T follicular helper cell (primary cell): ENCODE measurements at places on chromosomes 5 and 9.

- no peak for DNase-seq
Observed at GRCh38 chr5:95779611-95780010, 42.9 kb downstream of the GLRX start.

- DNase-seq, result no peak
Observed at GRCh38 chr5:98940581-98940980, 11.8 kb upstream of the CHD1 start.

- DNase-seq, result no peak
Observed at GRCh38 chr5:109905906-109906305, 216.2 kb downstream of the MAN2A1 start.

- no peak for DNase-seq
Observed at GRCh38 chr5:149585910-149586309, 4.6 kb downstream of the ARHGEF37 start.

- no peak for DNase-seq
Observed at GRCh38 chr5:21889581-21889980, 963.6 kb downstream of the CDH12 start.

GRCh38 chr5:53191548-53192165 lies 82.1 kb upstream of the MOCS2 start:
- no peak for DNase-seq

DNA sequence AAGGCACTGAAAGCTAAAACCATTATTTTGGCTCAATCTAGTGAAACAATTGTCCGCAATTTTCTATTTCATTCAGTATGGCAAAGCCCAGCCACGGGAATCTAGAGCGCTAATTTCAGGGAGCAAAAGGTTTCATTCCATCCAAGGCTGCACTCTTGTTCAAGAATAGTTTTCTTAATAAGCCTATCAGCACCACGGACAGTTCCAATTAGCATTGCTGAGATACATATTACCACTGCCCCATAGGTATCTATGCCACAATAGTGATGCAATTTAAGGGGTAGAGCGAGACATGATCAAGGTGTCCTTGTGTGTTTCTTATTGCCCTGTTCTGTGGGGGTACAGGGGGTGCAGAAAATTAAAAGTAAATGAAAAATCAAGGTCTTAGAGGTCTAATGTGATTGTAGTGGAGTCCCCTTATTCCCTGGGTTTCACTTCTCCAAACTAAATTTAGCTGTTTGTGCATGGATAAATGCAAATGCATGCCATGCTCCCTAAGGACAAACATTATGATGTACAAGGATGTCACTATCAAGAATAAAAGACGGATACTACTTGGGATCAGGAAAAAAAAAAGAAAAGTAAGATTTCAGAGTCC lies 45.5 kb downstream of the SPOCK1 start:
- no peak for DNase-seq

DNA sequence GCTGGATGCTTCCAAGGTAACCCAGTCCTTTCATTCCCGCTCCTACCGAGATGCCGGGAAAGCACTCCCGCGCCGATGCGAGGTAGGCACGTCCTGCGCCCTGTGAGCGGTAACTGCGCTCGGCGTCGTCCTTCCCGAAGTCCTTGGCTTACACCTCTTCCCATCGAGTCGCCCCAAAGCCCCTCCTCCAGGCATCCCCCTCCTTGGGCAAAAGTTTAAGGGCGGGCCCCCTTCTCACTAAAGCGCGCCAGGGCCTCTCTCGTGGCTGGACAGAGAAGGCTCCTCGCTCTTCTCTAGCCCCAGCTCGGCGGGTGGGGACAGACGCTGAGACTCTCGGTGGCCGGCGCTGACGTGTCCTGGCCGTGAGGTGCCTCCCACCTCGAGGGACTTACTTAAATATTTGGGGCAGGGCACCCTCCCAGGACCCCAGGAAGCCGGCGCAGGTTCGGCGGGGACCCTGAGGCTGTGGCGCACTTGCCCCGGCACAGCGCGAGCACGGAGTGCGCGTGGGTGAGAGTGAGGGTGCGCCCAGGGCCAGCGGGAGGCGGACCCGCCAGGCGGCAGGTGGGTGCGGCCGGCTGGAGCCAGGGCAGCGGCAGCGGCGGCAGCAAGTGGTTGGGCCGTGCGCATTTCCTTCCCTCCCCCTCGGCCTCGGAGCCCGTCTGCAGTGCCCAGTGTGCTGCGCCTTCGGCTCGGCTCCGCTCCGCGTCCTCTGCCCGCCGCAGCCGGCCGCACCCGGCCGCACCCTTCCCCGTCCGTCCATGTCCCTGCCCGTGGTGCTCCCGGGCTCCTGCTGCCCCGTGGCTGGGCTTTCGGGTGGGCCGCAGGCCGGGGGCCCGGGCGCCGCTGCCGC lies at the start of gene ENTREP1:
TSS of gene ENTREP1 (plus strand) at position 667 of the 853 bp plus-strand sequence. CDS start at position 762, 95 bp downstream.
- DNase-seq, result no peak

DNA sequence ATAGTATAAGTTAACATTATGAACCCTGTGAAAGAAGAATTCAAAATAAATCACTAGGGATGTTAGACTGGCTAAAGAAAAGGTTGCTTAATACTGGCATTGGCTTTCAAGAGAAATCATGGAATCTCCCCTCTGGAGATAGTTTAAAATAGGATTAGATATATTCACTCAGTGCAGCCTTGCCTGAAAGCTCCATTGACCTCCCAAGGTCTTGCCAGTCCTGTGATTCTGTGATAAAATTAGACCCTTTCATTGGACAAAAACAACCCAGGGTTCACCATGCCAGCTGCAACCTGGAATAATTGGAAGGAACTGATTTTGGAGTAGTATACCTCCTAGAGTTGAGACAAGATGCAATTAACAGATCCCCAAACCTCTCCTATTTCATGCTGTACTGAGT lies 588.1 kb upstream of the MEF2C start:
- no peak for DNase-seq

GRCh38 chr5:523441-524222 lies 617 bp downstream of the SLC9A3 start:
- DNase-seq, result no peak

- DNase-seq, result no peak
Observed at GRCh38 chr9:112648624-112649023, 69.3 kb downstream of the INIP start.

DNA sequence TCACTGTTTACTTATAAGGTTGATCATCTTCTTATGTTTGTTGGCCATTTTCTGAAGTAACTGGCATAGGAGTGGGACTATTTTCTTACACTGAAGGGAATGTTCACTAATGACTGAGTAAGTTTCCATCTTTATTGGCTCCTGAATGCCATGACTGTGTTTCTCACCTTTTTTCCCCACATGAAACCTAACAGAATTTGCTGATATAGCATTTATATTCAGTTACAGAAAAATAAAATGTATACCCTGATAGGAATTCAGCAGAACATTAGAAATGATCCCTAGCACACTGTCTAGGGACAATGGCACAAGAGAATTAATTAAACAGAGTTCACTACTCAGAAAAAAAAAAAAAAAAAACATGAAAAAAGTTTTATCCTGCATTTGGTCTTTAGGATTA lies 1465.1 kb upstream of the C9orf72 start:
- DNase-seq, result no peak

- DNase-seq, result no peak
Observed at GRCh38 chr5:141363952-141364660, at the start of gene PCDHGA5. Gene PCDHGA5 (plus strand): TSS chr5:141364162. CDS start chr5:141364331, 169 bp downstream.

DNA sequence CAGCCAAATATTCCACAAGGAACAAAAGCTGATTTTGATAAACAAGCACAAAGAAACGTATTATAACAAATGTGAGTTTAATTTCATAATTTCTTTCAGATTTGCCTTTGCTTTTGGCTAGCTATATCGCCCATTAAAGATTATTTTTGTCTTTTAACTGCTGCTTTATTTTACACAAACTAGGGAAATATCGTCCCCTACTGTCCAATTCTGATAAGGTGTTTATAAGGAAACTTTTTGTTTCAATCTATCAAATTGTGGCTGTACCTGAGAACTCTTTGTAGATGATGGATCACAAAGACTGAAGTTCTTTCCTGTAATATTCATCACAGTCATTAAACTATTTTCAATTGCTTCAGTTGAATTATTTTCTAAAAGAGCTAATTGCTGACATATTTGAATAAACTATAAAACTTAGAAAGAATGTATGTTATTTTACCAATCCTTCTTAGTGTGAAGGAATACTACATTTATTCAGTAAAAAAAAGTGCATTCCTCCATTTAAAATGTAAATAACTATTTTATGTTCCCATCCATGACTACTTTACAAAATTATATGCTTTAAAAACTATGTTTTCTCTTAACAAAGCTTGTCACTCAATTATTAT lies 431.3 kb upstream of the ITGA1 start:
- DNase-seq, result no peak

DNA sequence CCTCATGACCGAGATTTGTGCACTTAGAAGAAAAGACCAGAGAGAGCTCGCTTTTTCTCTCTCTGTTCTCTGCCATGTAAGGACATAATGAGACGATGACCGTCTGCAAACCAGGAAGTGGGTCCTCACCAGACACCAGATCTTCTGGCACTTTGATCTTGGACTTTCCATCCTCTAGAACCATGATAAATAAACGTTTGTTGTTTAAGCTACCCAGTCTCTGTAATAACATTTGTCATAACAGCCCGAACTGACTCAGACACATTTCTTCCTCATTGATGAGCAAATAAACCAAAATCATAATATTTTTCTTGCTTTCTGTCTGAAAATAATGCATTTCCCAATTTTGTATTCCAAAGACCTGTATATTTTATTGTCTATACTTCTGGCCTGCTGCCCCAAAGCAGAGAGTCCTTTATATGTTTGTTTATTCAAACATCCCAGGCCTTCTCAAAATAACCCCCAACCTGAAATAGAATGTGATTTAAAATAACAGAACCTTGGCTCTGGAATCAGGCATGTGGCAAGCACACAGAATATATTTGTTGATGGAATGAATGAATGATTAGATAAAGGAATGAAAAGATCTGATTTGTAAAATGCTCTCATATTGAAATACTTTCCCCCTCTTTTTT lies 396.5 kb downstream of the ADGRV1 start:
- no peak for DNase-seq

- DNase-seq, result no peak
Observed at GRCh38 chr5:36885566-36886485, 9.3 kb downstream of the NIPBL start.

- DNase-seq, result no peak
Observed at GRCh38 chr9:124366476-124367220, 48.6 kb downstream of the PSMB7 start.

- no peak for DNase-seq
Observed at GRCh38 chr9:2424619-2425033, 197.0 kb upstream of the VLDLR start.

DNA sequence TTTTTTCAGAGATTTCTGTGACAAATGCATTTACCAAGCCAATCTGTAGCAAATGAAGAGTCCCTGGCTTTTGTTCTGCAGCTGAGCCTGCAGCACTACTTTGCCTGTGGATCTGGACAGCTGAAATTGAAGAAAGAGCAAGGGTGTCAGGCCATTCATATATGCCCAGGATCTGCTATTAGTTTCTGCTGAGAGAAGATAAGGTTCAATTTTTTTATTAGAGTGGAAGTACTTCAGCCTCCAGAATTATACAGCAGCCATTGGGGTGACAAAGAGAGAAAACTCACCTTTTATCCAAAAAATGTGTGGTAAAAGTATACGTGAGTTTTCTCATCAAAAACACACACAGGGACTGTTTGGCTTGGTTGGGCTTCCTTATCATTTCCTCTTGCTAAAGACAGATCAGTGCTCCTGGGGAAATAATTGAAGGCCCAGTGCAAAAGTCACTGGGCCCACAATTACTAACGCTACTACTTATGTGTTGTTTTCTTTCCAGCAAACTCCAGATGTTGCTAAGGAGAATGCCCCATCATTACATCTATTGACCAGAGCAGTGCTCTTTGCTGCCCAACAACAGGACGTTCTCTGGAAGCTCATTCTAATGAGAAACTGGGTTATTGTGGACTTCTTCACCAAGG lies 138.6 kb downstream of the CEMIP2 start:
- no peak for DNase-seq

DNA sequence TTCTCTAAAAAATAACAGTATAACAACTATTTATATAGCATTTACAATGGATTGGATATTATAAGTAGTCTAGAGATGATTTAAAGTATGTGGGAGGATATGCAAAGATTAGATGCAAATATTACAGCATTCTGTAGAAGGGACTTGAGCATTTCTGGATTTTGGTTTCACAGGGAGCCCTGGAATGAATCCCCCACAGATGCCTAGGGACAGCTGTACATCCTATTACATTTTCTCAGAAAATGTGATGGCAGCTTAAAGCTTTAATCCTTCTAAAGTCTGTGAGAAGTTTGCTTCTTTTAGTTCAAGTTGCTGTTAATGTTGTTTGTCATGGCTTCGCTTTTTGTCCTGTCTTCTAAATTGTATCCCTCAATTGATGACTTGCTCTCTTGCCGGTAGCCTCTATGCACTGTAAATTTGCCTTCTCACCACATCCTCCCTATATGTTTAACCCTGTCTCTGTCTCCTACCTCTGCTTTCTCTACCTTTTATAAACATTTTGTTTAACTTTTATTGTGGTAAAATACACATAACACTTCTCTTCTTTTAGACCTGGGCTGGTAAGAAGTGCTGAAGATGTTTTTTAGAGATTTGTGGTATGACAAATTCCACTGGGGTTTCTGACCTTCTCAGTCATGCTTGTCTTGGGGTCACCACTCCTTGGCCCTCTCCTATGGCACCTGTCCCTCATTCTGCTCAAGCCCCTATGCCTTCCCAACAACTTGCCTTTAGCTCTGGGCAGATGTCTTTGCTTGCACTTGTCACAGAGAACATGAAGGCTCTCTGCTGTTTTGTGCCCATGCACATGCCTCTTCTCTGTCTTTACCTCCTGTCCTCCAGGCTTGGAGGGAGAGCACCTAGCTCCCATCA lies 37.9 kb downstream of the LNPEP start:
- DNase-seq, result no peak

GRCh38 chr9:75876999-75877640 lies 13.4 kb upstream of the PCSK5 start:
- no peak for DNase-seq

DNA sequence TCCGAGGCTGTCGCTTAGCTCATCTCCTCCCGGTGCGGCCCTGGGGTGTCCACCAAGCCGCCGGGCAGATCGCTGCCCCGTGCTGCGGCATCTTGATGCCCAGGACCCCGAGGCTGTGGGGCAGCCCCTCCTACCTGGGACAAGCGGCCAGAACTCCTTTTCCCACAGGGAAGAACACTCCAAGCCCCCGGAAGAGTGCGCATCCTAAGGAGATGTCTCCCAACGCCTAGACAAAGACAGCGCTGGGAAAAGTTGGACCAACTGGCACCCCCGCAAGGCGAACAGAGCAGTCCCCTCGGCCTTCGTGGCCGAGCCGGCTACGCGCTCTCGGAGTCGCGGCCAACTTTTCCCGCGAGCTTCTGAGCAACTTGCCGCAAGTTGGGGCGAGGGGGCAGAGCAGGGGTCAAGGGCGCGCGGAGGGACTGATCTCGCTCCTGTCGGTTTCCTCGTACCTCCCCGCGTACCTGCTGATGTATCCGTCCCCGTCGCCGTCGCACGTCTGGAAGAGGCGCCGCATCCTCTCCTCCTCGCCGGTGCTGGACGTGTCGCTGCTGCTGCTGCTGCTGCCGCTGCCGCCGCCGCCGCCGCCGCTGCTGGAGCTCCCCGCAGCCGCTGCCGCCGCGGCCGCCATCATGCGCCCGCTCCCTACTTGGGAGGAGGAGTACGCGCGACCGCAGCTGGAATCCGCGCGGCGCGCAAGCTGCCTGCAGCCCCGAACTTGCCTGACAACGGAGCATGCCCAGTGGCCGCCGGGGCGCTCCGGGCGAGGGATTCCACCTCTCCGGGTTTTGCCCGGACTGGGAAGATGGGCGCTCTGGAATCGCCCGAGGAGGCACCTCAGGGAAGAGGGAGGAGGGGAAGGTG lies at the start of gene MCC:
TSS of gene MCC (minus strand) at position 673 of the 864 bp plus-strand sequence.
- DNase-seq, result peak; percentile 12

- no peak for DNase-seq
Observed at GRCh38 chr9:137150617-137151457, 11.9 kb downstream of the GRIN1 start.
